ENCODE measurements at places on chromosomes 2 and 18.

GRCh38 chr18:58065956-58066355 lies 21.9 kb downstream of the NEDD4L start:
- DNase-seq, result no peak

DNA sequence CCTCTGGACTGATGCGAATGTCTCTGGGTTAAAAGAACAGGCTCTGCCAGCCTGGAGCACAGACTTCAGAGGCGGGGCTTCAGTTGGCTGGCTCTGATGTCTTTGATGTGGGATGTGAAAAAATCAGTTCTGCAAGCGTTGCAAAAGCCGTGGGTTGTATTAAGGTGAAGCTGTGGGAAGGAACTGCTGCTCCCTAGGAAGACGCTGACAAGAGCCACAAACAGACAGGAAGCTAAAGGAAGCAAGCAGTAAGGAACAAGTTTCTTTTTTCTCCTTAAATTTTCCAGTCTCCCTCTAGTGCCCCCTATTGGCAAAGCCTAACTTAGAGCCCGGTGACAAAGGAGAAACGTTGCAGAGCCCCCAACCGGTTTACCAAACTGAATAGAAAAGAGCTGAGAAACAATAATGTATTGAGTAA lies 239.0 kb downstream of the CCDC178 start:
- no peak for DNase-seq

DNA sequence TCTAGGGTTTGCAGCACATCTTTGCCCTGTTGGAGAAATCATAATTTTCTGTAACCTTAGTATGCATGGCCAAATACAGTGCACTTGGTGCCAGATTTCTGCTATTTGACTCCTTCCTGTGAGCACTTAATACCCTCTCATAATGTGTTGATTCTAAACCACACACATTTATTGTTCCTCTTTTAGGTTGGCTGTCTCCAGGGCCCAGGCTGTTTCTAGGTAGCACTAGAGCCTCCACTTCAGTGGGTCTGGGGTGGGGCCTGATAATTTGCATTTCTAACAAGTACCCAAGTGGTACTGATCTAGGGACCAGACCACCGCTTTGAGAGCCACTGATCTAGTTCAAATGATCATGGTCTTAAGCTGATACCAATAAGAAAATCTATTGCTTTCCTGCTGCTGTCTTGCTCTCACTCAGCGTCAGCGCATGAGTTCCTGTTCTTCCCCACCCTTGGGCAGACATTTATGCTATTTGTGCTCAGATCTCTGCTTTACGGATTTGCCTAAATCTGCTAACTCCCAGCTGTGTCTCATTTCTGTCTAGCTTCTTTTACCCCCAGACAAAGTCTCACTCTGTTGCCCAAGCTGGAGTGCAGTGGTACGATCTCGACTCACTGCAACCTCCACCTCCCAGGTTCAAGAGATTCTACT lies 7.4 kb downstream of the PTRHD1 start:
- DNase-seq, result peak; percentile 42

- DNase-seq, result no peak
Observed at GRCh38 chr2:78417355-78417754, 608.1 kb upstream of the REG3G start.

GRCh38 chr18:10213526-10213925 lies 240.9 kb upstream of the APCDD1 start:
- no peak for DNase-seq

DNA sequence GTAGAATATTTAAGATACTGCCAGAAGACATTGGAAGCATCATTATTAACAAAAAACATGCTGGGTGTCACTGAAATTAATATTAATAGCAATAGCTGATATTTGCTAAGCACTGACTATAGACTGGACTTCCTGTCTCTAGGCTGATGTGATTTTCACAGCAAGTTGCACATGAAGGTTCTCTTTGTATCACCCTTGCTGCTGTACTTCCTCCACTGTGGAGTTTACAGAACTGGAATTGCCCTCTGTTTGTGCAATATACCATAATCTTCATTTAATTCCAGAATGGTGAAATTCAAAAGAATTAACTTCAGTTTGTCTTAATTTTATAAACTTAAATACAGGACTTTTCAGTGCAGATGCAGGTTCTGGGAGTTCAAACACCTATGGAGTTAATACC lies 585.1 kb downstream of the RNF144A start:
- no peak for DNase-seq

- DNase-seq, result no peak
Observed at GRCh38 chr2:119315241-119315925, 51.3 kb downstream of the C2orf76 start.

DNA sequence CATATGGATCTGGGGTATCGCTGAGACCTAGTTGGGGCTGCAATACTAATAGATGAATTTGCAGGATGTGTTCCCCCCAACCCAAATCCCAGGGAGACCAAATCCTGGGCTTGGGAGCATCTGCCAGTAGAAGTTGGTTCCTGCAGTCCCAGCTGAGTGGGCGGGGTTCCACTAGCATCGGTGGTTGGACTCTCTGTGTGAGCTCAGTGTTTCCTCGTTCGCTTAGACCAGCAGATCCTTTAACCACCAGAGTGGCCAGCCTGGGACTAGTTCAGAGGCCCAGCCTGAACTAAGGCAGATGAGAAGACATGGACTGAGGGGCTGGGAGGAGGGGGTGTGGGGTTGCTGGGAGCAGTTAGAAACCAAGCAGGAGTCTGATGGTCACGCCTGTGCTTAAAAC lies 40.7 kb downstream of the PCARE start:
- no peak for DNase-seq

- peak; percentile 10 for DNase-seq
Observed at GRCh38 chr18:21117409-21118131, 6.0 kb upstream of the ROCK1 start.

GRCh38 chr2:98894331-98895000 lies 41.6 kb downstream of the CRACDL start:
- no peak for DNase-seq

GRCh38 chr2:41933585-41934320 lies 114.1 kb upstream of the PKDCC start:
- DNase-seq, result no peak

DNA sequence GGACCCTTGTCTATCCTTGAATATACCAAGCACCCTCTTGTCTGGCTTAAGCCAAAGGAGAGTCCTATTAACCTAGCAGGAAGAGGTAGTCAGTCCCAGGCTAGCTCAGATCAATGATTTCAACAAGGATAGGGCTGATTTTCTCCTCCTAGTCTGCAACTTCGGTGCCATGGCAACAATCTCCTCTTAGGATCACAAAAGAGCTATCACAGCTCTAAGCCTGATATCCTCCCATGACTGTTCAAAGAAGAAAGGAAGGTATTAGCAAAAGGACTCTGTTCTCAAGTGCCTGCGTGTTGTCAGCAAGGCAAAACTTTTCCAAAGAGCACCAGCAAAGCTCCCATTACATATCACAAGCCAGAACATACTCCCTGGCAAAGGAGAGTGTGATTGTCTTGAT lies 58.7 kb upstream of the DDX18 start:
- no peak for DNase-seq

GRCh38 chr2:102841107-102841840 lies 79.4 kb downstream of the TMEM182 start:
- peak; percentile 30 for DNase-seq

GRCh38 chr2:52082646-52083045 lies 1050.7 kb upstream of the NRXN1 start:
- no peak for DNase-seq

GRCh38 chr2:81437456-81438000 lies 1133.0 kb upstream of the LRRTM1 start:
- DNase-seq, result no peak

- DNase-seq, result no peak
Observed at GRCh38 chr18:33914399-33914798, 310.3 kb downstream of the NOL4 start.

GRCh38 chr2:96320728-96321622 lies 4.1 kb upstream of the ITPRIPL1 start:
- DNase-seq, result no peak

DNA sequence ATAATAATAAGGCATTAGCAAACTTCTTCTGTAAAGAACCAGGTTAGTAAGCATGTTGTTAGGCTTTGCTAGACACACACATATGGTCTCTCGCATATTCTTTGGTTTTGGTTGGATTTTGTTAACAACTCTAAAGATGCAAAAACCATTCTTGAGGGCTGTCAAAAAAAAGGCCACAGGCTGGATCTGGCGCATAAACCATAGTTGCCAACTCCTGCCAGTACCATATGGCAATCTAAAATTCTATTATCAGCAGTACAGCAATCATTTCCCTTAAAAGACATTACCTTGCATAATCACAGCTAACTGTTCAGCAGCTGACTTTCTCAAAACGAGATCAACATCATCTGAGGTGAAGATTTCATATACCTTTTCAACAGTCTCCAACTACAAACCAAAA lies 63.5 kb downstream of the RTTN start:
- no peak for DNase-seq

DNA sequence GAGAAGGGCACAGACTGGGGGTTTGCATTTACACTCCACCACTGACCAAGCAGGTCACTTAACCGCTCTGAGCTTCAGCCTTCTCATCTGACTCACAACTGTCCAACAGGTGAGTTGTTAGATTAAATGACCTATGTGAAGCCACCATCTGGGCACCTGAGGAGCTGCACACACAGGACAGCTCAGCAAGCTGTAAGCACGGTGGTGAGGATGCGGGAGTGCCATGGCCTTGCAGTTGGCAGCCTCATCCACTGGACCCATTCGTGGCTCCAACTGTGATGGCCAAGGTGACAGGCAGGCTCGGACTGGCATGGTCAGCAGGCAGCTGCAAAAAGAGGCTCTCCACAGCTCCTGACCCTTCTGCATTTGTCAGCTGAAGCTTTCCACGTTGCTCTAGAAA lies 23.3 kb upstream of the AMMECR1L start:
- DNase-seq, result no peak

GRCh38 chr2:38147333-38148121 lies 71.6 kb upstream of the CYP1B1 start:
- no peak for DNase-seq

- peak; percentile 50 for DNase-seq
Observed at GRCh38 chr18:49898421-49898820, 85.1 kb upstream of the ACAA2 start.

GRCh38 chr18:37322492-37323035 lies 243.0 kb downstream of the CELF4 start:
- no peak for DNase-seq

GRCh38 chr2:196725882-196726281 lies 73.6 kb downstream of the GTF3C3 start:
- no peak for DNase-seq

DNA sequence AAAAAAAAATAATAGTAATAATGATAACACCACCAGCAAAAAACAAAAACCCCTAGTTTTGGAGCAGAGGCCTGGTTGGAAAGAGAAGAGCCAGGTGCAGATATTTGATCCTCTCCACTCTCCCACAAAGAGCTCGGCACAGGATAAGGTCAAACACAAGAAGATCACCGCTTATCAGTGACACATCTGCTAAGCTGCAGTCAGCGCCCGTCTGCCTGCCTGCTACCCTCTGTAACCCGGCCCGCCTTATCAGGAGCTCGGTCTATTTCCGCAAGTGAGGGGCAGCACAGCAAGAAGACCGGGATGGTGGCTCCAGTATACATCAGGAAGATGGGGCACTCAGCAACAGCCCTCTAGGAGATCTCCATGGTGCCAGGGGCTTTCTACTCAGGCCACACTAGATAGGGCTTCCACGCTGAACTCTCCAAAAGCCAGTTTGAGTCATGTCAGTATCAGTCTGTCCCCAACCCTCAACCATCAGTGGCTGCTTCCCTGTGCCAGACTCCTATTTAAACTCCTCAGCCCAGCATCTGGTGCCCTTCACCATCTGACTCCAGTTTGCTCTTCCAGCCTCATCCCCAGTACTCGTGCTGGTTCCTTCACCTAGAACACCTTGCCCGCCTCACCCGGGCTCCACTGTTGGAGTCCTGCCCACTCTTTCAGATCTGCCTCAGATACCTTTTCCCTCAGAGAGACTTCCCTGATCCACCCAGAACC lies 67.3 kb upstream of the PPP1CB start:
- no peak for DNase-seq

DNA sequence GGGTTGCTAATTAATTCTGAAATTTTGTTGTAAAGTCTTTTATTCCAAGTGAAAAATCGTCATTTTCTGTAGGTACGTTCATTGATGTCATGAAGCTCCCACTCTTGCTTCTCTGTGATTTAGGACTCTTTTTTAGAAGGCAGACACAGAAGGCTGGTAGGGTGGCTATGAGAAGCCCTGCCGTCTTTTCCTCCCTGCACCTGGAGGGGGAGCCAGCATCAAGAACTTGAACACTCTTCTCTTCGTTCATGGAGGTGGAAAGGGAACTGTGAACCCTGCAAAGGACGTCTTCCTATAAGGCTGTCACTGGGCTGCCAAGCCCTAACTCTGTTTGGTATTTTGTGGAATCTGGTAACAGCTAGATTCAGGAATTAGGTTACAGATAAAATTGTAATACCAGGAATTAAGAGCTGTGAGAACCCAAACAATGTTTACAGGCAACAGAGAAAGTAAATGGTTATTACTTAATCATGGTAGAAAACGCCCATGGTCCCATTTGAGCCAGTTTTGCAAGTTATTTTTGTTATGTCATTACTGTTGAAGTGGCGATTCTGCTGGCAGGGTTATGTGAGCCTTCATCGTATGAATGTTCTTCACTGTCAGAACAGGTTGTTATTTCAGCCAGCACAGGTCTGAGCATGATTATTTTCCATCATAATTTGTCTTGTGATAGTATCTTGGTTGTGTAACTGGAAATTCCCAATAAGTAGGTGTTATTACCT lies 112.2 kb downstream of the OSBPL6 start:
- peak; percentile 63 for DNase-seq

DNA sequence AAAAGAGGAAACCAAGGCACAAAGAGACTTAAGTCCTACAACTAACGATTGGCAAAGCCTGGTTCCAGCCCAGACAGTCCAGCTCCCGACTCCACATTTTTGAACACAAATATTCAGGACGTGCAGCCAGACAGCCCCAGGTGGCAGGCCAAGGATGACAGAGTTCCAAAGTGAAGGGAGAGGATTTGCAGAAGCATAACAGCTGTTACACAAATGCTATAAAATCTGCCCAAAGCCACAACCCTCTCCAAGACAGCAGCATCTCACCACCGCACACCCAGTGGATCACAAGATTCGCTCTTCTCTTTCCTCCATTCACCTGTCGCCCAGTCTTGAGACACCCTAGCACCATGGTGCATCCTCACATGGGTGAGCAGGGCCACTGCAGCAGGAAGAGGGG lies 227.1 kb upstream of the ID2 start:
- no peak for DNase-seq

DNA sequence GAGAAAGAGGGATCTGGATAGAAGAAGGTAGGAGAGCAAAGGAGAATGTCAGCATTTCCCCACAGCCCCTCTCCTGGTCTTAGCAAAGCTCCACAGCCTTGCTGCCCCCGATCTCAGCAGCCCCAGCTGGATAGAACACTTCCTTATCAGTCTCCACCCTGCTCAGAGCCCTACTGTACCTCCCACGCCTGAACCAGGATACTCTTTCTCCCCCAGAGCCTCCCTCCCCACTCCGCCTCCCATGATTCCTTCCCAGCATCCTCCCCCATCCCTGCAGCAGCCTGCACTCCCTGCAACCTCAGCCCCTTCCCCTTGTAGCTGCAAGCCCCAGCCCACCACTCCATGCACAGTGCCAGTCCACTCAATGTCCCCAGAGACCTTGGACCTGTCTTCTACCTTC lies 25.8 kb downstream of the PLB1 start:
- no peak for DNase-seq

- DNase-seq, result no peak
Observed at GRCh38 chr18:65352186-65352585, 398.6 kb upstream of the CDH7 start.

Data from GDM1 (cell line).